ENCODE measurements at places on chromosomes 6 and 20. TPM values are rescaled to one million over a fixed set of nuclear protein-coding genes. Genes with fewer than 3 reads are reported as not detected.

The SGK2 gene
- total RNA-seq: 1.3 TPM

The PDE7B gene
- 1.8 TPM for total RNA-seq

The CPNE5 gene
- total RNA-seq: 19.2 TPM

The BEND6 gene
- total RNA-seq: 0.57 TPM

The SEL1L2 gene
- total RNA-seq: not detected

- peak; percentile 72 for DNase-seq
- H3K4me3 ChIP-seq: no peak overlapping the region
- H3K27ac ChIP-seq: no peak overlapping the region
- H3K27me3 ChIP-seq: no peaks in the 10 kb centered on the region
These were observed 43.0 kb downstream of the PYGB start for GRCh38 chr20:25290646-25291431.

GRCh38 chr6:44712353-44713111 lies 325.0 kb downstream of the CDC5L start:
- DNase-seq: no peak
- no peaks in the 10 kb centered on the region for H3K4me1 ChIP-seq
- no peaks in the 10 kb centered on the region for H3K27me3 ChIP-seq
- H3K36me3 ChIP-seq: no peaks in the 10 kb centered on the region
- no peak overlapping the region for H3K4me3 ChIP-seq

GRCh38 chr6:138499303-138500018 lies at the start of gene NHSL1:
Gene NHSL1, minus strand, starts transcription at chr6:138499494. Its CDS starts 204 bp downstream, at chr6:138499290.
- no peak within 1 kb of the TSS for H3K27ac ChIP-seq
- H3K4me1 ChIP-seq: peaks cover 10% of the 10 kb centered on the region
- no peaks in the 10 kb centered on the region for H3K27me3 ChIP-seq
- H3K4me3 ChIP-seq: peak within 1 kb of the TSS; percentile 5

- no peak overlapping the region for H3K27ac ChIP-seq
- no peaks in the 10 kb centered on the region for H3K27me3 ChIP-seq
- DNase-seq: no peak
- H3K36me3 ChIP-seq: no peaks in the 10 kb centered on the region
- no peak overlapping the region for H3K4me3 ChIP-seq
- no peaks in the 10 kb centered on the region for H3K4me1 ChIP-seq
These were observed 38.5 kb upstream of the GCLC start for GRCh38 chr6:53583451-53583850.

GRCh38 chr20:8414586-8415274 lies 282.7 kb downstream of the PLCB1 start:
- H3K4me3 ChIP-seq: no peak overlapping the region
- no peaks in the 10 kb centered on the region for H3K27me3 ChIP-seq
- no peak for DNase-seq
- H3K27ac ChIP-seq: no peak overlapping the region
- no peaks in the 10 kb centered on the region for H3K36me3 ChIP-seq

GRCh38 chr6:4185419-4185818 lies 50.0 kb upstream of the ECI2 start:
- no peak overlapping the region for H3K4me3 ChIP-seq
- no peaks in the 10 kb centered on the region for H3K36me3 ChIP-seq
- DNase-seq: no peak
- no peak overlapping the region for H3K27ac ChIP-seq

GRCh38 chr6:162904069-162904663 lies 176.4 kb downstream of the PACRG start:
- H3K27me3 ChIP-seq: no peaks in the 10 kb centered on the region
- no peaks in the 10 kb centered on the region for H3K4me1 ChIP-seq
- no peak overlapping the region for H3K4me3 ChIP-seq
- H3K27ac ChIP-seq: no peak overlapping the region
- no peaks in the 10 kb centered on the region for H3K36me3 ChIP-seq

DNA sequence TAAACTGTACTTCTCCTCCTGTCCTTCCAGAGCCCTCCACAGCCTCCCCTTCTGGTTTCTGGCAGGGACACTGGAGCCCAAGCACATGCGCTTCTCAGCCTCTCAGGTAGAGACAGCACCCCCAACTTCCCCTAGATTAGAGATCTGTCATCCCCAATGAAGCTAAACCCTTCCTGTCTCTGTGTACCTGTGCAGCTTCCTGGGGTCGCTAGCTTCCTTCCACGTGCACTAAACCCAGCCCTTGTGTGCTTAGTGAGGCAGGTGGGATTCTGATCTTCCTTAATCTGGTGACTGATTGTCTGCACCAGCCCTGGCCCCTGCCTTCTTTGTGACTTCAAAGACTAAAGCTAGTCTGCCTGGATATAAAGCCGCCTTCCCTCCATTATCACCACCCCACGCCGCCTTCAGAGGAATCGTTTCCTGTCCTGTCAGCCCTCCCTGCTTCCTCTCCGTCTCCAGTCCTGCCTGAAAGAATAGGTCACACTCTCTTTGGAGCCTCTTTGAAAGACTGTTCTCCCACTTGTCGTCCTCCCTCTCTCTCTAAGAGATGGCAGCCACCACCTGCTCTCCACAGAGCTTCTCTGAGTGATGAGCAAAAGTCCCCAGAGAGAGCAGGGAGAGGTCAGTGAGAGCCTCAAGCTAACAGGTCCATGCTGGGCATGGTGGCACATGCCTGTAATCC lies 27.5 kb downstream of the CAPN11 start:
- DNase-seq: no peak
- H3K27me3 ChIP-seq: no peaks in the 10 kb centered on the region
- H3K27ac ChIP-seq: no peak overlapping the region
- H3K4me1 ChIP-seq: no peaks in the 10 kb centered on the region
- H3K4me3 ChIP-seq: no peak overlapping the region

GRCh38 chr6:195861-196360 lies 96.4 kb upstream of the DUSP22 start:
- no peaks in the 10 kb centered on the region for H3K27me3 ChIP-seq
- no peaks in the 10 kb centered on the region for H3K36me3 ChIP-seq

DNA sequence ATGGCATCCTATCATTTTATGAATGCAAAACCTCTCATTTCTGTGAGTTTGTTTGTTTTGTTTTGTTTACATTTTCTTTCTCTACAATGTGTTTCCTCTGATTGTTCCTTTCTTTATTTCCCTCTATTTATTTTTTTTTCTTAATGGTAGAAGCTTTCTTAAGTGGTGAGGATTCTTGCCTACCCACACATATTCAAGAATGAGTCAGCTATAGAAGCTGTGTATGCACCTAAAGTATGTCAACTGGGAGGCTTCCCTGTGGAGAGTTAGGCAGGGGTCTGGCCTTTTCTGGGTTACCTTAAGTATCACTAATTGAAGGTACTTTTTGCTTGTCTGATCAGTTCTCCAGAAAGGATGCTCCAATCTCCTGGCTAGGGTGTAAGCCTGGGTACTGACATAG lies 354.0 kb downstream of the ESR1 start:
- no peak overlapping the region for H3K4me3 ChIP-seq
- H3K4me1 ChIP-seq: peaks cover 8% of the 10 kb centered on the region
- no peak overlapping the region for H3K27ac ChIP-seq
- no peak for DNase-seq

- no peaks in the 10 kb centered on the region for H3K36me3 ChIP-seq
- no peaks in the 10 kb centered on the region for H3K27me3 ChIP-seq
These were observed 41.9 kb downstream of the MTHFD1L start for GRCh38 chr6:150907383-150907782.

- H3K4me3 ChIP-seq: no peak overlapping the region
- no peak overlapping the region for H3K27ac ChIP-seq
- DNase-seq: peak; percentile 79
- H3K4me1 ChIP-seq: peaks cover 15% of the 10 kb centered on the region
- no peaks in the 10 kb centered on the region for H3K27me3 ChIP-seq
These were observed 147.8 kb downstream of the PHACTR3 start for GRCh38 chr20:59752101-59752586.

DNA sequence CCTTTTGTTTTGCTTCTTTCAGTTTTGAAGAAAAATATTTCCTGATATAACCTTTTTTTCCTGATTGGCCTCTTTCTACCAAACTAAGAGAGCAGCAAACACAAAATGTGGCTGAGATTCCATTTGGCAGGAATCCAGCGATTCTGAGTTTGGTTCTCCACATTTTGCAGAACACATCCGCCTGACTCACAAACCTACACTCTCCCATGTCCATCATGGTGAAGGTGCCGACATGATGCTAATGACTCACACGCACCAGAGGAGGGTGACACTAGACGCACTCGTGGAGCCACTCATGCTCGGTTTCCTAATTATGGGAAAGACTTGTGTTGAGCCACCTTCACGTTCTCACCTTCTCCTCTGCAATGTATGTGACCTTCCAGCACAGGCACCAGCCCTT lies 45.9 kb upstream of the DUSP22 start:
- no peaks in the 10 kb centered on the region for H3K27me3 ChIP-seq
- H3K36me3 ChIP-seq: no peaks in the 10 kb centered on the region
- H3K4me1 ChIP-seq: no peaks in the 10 kb centered on the region
- no peak overlapping the region for H3K4me3 ChIP-seq
- DNase-seq: no peak

- no peaks in the 10 kb centered on the region for H3K27me3 ChIP-seq
- no peak overlapping the region for H3K27ac ChIP-seq
- no peaks in the 10 kb centered on the region for H3K4me1 ChIP-seq
These were observed 24.0 kb upstream of the MYT1 start for GRCh38 chr20:64140061-64140931.

- no peak overlapping the region for H3K4me3 ChIP-seq
- no peaks in the 10 kb centered on the region for H3K36me3 ChIP-seq
- no peak for DNase-seq
These were observed 97.3 kb upstream of the STXBP5 start for GRCh38 chr6:147106759-147107401.

- no peaks in the 10 kb centered on the region for H3K36me3 ChIP-seq
- H3K27ac ChIP-seq: no peak overlapping the region
- H3K4me1 ChIP-seq: no peaks in the 10 kb centered on the region
- no peaks in the 10 kb centered on the region for H3K27me3 ChIP-seq
- no peak for DNase-seq
These were observed 189.7 kb downstream of the PACRG start for GRCh38 chr6:162917506-162917905.
